Osteoblast (primary cell): ENCODE measurements at places on chromosomes 7 and 10. TPM values are rescaled to one million over a fixed set of nuclear protein-coding genes. Genes with fewer than 3 reads are reported as not detected.
A peak's percentile ranks its signal among the peaks of the same experiment; 100 is the strongest.

The EZH2 gene
- total RNA-seq = 7.6 and 8.0 TPM in 2 replicates

The TUBB8 gene
- not detected in 2 replicates for total RNA-seq

- H3K27me3 ChIP-seq = no peaks in the 10 kb centered on the region
- H3K27ac ChIP-seq = no peak overlapping the region
- no peaks in the 10 kb centered on the region for H3K36me3 ChIP-seq
- peak; percentile 34 for DNase-seq
- no peak overlapping the region for H3K4me3 ChIP-seq
These were observed 116.9 kb upstream of the ANLN start for GRCh38 chr7:36272567-36273269.

DNA sequence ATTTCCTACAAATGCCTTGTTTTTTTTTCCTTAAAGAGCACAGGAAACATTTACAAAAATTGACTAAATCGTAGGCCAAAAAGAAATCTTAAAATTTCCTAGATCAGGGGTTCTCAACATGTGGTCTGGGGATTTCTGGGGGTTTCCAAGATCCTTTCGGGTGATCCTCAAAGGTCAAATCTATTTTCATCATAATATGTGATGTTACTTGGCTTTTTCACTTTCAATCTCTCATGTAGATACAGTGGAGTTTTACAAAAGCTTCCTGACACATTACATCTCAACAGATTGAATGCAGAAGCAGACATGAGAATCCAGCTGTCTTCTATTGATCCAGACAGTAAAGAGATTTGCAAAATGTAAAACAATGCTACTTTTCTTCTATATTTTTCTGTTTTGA is 497.3 kb downstream of the INHBA start:
- H3K4me3 ChIP-seq = no peak overlapping the region
- H3K27me3 ChIP-seq = no peaks in the 10 kb centered on the region
- H3K27ac ChIP-seq = no peak overlapping the region
- H3K36me3 ChIP-seq = no peaks in the 10 kb centered on the region
